ENCODE measurements at places on chromosomes 4 and X. TPM values are rescaled to one million over a fixed set of nuclear protein-coding genes. Genes with fewer than 3 reads are reported as not detected.

The RTL3 gene
- total RNA-seq, result not detected

The HPGDS gene
- 0.33 TPM for total RNA-seq

The SLC4A4 gene
- 1.3 TPM for total RNA-seq

The GRIPAP1 gene
- total RNA-seq, result 111 TPM

The F9 gene
- not detected for total RNA-seq
